SK-N-SH (cell line): ENCODE measurements at places on chromosomes 7 and 10.

- no peak for DNase-seq
These were observed 222.0 kb downstream of the PRPF18 start for GRCh38 chr10:13808556-13809391.

GRCh38 chr7:55127622-55128081 is 108.8 kb downstream of the EGFR start:
- DNase-seq, result peak; percentile 41

DNA sequence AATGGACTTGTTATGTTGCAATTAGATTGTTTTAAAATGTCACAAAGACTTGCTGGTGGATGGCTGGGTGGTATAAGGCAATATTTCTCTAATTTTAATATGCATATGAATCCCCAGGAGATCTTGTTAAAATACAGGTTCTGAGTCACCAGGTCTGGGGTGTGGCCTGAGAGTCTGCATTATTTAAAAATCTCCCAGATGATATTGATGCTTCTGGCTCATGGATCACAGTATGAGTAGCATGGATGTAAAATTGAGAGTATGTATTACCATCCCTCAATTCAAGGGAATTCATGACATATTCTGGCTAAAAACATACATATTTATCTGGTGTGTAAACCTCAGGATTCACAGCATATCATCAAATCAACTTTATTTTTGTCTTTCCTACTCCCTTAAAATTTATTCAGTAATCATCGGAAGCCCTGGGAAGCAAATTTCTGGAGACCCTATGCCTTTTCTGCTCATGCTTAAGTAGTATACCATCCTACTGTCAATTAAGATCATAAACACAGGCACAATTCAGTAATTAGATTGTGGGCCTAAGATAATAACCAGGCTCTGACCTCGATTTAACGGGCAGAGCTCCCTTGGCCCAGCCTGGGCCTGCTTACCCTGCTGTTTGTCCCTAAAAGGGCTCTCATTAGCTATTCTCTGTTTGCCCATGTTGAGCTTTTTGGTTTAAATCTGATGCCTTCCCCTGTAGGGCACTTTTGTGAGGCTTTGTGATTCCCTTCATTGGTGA is 29.6 kb upstream of the ICA1 start:
- DNase-seq, result peak; percentile 75

- DNase-seq, result no peak
These were observed 36.0 kb downstream of the TES start for GRCh38 chr7:116246357-116246756.

GRCh38 chr10:61047788-61048560 is 104.0 kb upstream of the RHOBTB1 start:
- no peak for DNase-seq

GRCh38 chr10:110528224-110528996 is 30.7 kb downstream of the DUSP5 start:
- no peak for DNase-seq

DNA sequence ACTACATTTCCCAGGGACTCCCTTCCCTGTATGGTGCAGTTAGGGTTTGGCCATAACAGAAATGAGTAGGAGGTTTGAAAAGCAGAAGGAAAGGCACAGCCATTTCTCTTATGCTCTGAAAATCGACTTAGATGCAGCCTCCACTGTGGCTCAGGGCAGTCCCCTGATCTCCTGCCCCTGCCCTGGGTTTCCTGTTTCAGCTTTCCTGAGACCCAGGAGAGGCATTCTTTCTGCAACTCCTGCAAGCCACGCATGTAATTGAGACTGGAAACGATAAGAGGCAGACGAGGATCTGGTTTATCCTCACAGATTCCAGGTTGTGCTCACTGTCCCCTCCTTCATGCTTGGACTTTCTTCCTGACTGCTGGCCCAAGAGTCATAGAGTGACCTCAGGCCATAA is 461.2 kb upstream of the VSTM2A start:
- peak; percentile 53 for DNase-seq

DNA sequence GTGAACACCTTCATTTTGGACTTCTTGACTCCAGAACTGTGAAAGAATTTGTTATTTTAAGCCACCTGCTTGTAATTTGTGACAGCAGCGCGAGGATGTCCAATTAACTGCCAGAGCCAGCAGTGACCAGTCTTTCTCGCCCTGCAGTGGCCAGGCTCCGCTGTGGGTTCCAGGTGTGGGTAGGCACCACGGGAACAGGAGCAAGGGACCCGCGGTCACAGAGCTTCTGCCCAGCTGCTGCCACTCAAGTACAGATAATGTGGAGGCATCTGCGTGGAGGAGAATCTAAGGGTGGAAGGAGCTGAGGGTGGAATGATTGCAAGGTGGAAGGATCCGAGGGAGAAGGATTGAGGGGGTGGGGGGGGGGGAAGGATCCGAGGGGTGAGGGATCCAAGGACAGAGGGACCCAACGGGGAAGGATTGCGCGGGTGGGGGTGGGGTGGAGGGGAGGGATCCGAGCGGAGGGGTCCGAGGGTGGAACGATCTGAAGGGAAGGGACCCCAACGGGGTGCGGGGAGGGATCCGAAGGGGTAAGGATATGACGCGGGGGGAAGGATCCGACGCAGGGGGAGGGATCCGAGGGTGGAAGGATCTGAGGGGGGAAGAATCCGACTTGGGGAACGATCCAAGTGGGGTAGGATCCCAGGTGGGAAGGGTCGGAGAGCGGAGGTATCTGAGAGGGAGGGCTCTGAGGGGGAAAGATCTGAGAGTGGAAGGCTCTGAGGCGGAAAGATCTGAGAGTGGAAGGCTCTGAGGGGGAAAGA is 3.6 kb downstream of the CALY start:
- DNase-seq, result no peak

- DNase-seq, result no peak
These were observed 2.0 kb downstream of the JCAD start for GRCh38 chr10:30057421-30057841.

DNA sequence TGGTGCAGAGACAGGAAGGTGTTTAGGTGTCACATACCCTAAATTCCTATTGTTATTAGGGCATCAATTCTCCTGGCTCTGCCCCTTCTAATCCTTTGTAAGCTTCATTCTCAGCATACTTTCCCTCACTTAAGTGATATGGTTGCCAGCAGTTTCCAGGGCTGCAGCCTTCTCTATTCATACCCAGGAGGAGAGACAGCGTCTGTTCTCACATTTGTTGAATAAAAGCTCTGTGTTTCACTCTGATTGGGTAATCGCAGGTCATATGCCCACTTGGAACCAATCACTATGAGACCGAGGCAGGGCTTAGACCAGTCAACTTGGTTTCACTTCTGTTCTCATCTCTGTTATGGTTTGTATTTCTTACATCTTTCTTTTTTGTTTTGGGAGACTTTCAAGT is 109.6 kb upstream of the MTPN start:
- DNase-seq, result peak; percentile 43

GRCh38 chr10:131269776-131270460 is 41.6 kb downstream of the TCERG1L start:
- DNase-seq, result peak; percentile 32

- DNase-seq, result peak; percentile 77
These were observed 637 bp downstream of the SAMD8 start for GRCh38 chr10:75111907-75112679.

DNA sequence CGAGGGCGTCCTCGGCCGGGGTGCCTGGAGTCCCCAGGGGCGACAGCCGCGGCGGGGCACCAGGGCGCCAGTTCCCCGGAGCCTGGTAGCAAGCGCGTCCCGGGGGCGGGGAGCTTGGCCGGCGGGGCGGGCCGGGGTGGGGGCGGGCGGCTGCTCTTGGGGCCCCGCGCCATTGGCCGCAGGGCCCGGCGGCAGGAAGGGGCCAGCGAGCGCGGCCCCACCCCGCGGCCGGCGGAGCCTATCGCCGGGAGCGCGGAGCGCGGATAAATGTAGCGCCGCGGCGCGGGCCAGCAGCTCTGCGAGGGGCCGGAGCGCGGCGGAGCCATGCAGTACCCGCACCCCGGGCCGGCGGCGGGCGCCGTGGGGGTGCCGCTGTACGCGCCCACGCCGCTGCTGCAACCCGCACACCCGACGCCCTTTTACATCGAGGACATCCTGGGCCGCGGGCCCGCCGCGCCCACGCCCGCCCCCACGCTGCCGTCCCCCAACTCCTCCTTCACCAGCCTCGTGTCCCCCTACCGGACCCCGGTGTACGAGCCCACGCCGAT is at the start of gene HHEX:
TSS of gene HHEX (plus strand) at position 293 of the 548 bp plus-strand sequence. CDS start at position 325, 32 bp downstream.
- peak; percentile 87 for DNase-seq

DNA sequence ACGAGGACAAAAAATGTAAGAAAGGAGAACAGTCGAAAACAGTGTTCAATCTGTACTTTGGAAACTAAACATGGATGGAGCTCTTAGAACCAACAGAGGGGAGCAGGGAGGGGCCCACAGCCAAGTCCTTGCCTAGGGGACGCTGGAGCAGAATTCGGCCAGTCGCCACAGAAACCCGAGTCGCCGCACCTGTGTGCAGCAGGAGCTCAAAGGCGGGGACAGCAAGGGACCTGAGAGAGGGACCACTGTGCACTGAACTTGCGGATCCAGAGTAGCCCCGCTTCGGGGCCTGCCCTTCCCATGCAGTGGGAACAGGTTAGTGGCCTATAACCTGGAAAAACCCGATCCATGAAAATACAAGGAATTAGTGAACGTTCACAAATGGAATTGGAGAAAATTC is 68.1 kb downstream of the SEC61G start:
- DNase-seq, result no peak

GRCh38 chr10:28241741-28242399 is 61.0 kb downstream of the MPP7 start:
- DNase-seq, result peak; percentile 40

DNA sequence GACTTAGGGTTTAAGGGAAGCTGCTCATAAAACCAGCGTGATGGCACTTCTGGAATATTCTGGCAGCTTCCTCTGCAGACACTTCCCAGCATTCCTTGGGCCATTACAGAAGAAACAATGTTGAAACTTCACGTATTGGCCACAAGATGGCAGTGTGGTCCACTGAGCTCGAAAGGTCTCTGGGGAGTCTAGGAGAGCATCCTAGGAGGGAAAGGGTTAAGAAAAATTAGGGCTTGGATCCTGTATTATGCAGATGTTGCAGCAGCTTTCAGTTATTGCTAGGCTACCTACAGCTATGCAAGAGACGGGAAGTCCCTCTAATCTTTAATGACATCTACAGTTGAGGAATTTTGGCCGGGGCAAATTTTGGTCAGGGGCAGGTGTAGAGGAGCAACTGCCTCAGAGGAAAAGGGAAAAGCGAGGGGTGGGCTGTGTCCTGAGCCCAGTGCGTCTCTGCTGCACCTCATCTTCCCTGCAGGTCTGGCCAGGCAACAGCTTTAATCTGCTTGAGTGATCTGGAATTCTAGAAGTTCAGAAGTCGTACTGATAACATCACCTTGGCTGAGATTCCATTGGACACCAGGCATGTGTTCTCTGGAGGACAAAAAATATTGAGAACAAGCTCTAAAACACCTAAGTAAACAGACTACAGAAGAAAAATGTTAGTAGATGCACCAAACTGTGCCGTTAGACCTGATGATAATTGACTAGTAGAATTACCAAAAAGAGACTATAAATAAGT is 220.8 kb upstream of the PRSS58 start:
- peak; percentile 52 for DNase-seq

DNA sequence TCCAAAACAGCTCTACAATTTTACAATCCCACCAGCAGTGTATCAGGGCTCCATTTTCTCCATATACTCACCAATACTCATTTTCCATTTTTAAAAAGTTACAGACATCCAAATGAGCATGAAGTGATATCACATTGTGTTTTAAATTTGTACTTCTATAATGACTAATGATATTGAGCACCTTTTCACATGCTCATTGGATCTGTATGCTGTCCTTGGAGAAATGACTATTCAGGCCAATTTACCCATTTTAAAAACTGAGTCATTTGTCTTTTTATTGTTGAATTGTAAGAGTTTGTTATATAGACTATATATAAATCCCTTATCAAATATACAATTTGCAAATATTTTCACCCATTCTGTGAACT is 162.0 kb downstream of the MAGI2 start:
- no peak for DNase-seq

DNA sequence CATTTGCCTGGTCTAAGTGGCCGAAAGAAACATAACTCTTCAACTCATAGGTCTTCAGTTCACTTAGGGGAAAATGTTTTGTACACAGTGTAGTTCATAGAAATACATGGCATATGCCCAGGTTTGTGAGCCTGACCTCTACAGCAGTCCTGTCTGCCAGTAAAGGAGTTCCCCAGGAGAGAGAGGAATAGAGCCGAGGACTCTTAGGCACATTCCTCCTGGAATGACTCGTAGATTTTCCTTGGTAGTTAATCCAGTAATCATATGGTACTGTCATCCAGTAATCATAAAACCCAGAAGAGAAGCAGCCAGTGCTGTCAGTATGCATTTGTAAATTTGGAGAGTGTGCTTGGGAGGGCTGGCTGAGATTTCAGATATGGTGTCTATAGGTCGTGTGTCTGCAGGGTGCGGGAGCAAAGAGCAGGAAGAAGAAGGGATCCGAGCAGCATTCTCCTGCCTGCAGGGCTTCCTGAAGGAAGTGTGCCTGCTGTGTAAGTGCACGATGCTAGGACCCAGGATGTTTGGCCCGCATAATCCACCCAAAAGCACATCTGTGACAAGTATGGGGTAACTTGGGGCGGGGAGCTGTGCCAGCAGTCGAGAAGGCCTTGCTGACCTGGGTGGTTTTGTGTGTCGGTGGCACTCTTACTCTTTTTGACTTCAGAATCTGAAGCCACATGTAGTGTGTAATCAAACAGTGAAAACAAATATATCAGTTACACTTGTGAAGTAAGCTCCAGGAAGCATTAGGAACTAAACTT is 13.9 kb downstream of the EIF4H start:
- no peak for DNase-seq

- DNase-seq, result peak; percentile 76
These were observed 6.3 kb downstream of the RAPGEF5 start for GRCh38 chr7:22350466-22351328.

GRCh38 chr7:18655912-18656311 is 160.4 kb downstream of the HDAC9 start:
- DNase-seq, result no peak

- peak; percentile 36 for DNase-seq
These were observed 2.8 kb downstream of the SEC31B start for GRCh38 chr10:100516847-100517246.

GRCh38 chr7:90957883-90958282 is 306.4 kb upstream of the FZD1 start:
- no peak for DNase-seq

GRCh38 chr10:33216661-33217427 is 117.6 kb downstream of the NRP1 start:
- DNase-seq, result peak; percentile 56

- no peak for DNase-seq
These were observed 182.5 kb downstream of the KMT2E start for GRCh38 chr7:105196473-105196872.

DNA sequence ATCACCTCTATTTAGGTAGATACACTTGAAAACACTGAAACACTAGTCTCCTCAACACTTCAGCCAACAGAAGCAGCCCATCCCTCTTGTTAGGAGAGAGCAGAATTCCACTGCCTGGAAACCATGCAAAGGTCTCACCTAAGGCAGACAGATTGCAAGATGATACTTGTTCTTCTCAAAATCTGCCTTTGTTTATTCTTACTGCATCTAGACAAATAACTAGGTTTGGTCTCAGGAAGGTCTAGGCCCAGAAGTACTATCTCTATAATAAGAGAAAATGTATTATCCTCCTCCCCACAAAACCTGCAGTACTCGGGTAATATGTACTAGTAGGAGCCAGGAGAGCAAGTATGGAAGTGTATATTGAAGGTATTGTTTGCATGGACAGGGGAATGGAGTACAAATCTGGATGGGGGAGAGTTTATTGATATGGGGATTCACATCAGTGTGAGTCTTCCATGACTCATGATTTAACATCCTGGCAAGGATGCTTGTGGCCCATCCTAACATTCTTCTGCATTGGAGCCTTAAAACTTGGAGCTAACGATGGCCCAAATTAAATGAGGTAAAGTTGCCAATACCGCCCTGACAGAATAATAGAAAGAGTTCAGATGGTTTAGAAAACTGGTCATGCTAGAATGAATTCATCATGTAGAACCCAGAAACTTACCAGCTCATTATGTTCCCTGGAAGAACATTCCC is 109.2 kb downstream of the EPC1 start:
- no peak for DNase-seq
